ENCODE measurements at places on chromosomes 3 and 15.

DNA sequence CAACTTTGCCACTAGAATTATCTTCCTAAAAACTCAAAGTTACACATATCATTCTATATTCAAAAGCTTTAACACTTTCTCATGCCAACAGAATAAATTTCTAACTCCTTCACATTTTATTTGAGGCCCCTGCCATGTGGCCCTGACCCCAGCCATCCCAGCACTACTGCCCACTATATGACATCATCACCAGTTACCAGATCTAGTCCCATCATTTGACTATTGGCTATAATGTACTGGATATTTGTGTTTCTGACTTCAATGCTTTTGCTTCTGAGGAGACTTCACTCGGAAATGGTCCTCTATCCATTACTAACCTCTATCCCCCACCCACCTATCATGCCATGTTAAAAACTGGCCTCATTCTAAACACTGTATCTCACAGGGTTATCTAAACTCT lies 23.6 kb downstream of the UBE3A start:
- no peak for DNase-seq

- no peak for DNase-seq
Measured at GRCh38 chr15:67731112-67731721, 94.1 kb upstream of the SKOR1 start.

DNA sequence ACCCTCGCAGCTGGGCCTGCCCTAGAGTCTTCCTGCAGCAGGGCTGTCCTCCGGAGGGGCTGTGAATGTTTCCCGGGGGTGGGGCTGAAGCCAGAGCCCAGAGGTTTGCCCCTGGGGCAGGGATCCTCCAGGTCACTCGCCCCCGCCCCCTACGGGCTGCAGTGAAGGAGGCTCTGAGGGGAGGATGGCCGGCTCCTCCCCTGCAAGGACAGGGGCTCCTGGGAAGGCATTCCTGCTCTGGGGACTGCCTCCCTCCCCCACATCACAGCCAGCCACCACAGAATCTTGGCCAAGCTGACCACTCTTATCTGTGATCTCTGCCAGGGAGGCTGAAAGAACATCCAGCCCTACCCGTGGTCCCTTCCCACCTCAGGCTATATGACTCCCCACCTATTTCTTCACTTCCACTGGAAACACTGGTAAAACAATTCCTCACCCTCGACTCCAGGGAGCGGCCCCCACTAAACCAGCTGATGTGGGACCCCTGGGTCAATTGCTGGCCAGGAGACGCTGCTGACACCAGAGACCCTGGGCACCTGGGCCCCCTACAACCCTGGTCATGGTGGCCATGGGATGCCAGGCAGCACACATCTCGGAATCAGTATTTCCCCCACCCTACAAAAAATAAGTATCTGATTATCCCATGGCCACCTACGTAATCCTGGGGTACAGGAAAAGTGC lies 66.0 kb downstream of the HMCES start:
- DNase-seq: no peak

GRCh38 chr3:14562121-14562890 lies 22.2 kb upstream of the GRIP2 start:
- DNase-seq: no peak

DNA sequence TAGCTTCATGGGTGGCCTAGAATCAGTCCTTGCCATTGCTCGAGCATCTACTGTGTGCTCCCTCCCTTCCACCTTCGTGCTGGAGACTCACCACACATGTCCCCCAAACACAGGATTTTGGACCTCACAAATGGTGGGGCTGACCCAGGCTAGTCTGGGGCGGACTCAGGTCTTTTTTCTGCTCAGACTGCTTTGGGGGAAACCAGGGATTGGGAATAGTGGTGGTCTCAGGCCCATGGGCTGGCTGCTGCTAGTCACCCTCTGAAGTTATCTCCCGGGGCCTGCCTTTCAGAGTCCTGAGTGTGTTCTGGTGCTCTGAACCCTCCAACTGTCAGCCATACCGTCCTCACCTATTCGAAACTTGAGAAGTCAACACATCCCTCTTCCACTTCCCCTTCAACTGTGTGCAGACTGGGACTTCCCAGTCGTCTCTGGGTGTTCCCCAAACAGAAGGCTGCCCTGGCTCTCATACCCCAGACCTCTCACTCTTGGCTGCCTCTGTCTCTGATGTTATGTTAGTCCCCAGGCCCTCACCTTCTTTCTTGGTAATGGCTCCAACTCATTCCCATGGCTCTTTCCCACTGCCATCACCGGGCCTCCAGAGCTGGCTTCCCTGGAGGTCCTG lies 46.0 kb downstream of the PPCDC start:
- no peak for DNase-seq

DNA sequence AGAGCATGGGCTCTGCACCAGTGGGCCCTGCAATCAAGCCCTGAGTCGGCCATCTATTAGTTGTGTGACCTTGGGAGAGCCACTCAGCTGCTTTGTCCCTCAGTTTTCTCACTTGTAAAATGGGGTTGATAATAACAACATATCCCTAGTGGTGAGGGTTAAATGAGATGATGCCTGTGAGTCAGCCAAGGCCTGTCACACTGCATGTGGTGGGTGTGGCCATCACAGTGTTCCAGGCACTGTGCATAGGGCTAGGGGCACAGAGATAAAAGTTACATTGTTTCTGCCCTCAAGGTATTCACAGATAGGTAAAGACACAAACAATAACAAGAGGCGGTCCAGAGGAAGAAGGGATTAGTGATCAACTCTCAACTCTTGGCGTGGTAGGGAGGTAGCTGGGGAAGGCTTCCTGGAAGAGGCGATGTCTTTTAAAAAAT lies 19.5 kb downstream of the SMAD6 start:
- no peak for DNase-seq

- no peak for DNase-seq
Measured at GRCh38 chr3:152222327-152222726, 46.4 kb upstream of the MBNL1 start.

DNA sequence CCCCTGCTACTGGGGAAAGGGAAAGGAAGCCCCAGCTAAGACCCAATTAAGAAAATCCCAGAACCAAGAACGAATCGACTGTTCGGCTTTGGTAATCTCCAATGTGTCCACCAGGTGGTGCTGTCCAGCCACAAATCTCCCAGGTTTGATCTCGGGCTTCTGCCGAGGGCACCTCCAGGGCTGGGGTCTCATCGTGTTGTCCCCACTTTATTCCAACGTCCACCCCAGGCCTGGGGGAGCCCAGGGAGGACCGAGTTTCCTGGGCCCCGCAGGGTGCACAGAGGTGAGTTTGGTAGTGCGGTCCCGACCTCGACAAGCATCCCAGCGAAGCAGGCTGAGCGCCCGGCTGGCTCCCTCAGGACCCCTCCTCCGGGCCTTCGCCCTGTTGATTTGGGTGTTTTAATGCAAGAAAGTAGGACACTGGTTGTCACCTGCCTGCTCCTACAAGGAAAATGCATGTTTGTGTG lies 185.1 kb downstream of the GOLGA6L6 start:
- DNase-seq: peak; percentile 73

DNA sequence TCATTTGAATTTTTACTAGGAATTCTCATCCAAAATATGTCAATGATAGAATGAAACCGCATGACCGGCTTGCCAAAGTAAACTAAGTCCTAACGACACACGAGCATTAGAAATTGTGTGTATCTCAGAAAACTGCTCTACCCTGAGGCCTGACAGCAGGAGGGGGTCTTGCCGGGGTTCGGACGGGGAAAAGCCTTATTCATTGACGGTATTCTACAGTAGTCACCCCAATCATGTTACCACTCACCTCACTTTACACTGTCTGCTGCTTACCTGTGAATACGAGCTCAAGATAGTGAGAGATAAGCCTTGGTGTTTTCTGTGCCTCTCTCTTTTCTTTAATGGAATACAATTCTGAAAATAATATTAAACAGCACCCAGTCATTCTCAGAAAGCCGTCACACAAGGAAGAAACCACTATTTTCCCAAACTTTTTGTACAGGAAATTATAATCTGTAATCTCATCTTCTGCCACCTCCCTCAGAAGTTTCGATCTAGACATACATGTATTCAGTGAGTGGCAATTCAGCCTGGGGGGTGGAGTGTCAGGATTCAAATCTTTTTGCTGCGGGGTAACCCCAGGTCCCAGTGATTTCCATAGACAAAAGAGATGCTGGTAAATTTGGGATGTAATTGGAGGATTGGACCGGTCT lies 492 bp upstream of the FAM43A start:
- DNase-seq: no peak

- DNase-seq: no peak
Measured at GRCh38 chr15:89070197-89071124, 17.8 kb upstream of the ABHD2 start.

DNA sequence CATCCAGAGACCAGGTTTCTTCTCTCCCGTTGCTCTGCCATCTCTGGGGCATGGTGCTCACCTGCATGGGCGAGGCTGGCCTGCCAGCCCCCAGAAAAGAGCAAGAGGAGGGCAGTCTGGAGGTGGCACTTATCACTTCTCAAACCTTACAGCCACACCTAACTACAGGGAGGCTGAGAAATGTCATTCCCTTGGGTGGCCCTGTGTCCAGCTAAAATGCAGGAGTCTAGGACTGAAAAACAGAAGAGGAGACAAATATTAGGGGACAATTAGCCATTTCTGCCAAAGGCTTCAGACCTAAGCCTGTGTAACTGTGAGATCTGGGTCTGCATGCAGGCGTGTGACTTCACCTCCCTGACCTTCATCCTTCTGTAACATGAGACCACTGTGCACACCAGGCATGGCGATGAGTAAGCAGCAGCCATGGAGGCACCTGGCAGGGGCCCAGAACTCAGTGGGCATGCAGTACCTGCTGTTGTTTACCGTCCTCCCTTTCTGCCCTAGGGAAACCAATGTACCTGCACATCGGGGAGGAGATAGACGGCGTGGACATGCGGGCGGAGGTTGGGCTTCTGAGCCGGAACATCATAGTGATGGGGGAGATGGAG lies 83.4 kb downstream of the MESD start:
- no peak for DNase-seq

- peak; percentile 1 for DNase-seq
Measured at GRCh38 chr15:25173241-25174028, 218.6 kb downstream of the SNRPN start.

- no peak for DNase-seq
Measured at GRCh38 chr3:39454591-39455217, 12.8 kb upstream of the MOBP start.

DNA sequence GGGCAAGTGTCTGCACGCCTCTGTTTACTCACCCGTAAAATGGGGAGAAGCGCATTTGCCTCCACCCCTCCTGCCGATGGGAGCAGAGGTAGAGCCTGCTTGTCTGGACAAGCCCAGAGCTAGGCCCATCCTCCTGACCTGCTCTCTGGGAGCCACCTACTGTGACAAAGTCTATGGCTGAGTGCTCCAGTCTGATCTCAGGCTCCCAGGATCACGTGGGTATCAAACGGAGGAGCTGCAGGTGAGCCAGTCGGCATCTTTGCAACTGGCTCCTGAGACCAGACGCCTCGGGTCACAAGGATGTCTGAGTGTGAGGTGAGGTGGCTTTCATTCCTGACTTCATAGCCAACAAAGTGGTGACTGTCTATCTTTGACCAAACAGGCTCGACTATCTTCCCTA lies 2.1 kb upstream of the ALDH1A3 start:
- no peak for DNase-seq

GRCh38 chr3:117144853-117145252 lies 435.3 kb downstream of the TUSC7 start:
- no peak for DNase-seq

GRCh38 chr15:49235446-49236124 lies 65.5 kb downstream of the GALK2 start:
- no peak for DNase-seq

GRCh38 chr3:191393146-191393545 lies 62.8 kb upstream of the UTS2B start:
- DNase-seq: no peak

DNA sequence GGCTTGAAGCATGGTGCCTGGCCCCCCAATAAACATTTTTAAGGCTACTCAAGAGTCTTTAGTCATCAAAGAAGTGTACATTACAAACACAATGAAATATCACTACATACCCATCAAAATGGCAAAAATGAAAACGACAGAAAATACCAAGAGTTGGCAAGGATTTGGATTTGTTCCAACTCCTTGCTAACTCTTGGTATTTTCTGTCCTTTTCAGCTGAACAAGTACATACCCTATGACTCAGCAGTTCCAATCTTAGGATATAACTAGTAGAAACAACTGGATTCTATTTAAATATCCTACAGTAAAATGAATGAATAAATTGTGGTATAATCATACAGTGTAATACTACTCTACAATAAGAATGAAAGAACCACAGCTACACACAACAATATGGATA lies 25.1 kb upstream of the GABPB1 start:
- no peak for DNase-seq
